Activated T-helper 1 cell treated with anti-CD3 and anti-CD28 coated beads, Interleukin-12 subunit alpha, Interleukin-12 subunit beta, Interleukin-2, Interleukin-4 antibody, amounts not matched to agents 30 ng/mL and 10 ng/mL and 1 ng/mL, durations not matched to agents 14 hours and 24 hours and 36 hours (primary cell): ENCODE measurements at places on chromosomes 1 and 21. TPM values are rescaled to one million over a fixed set of nuclear protein-coding genes. Genes with fewer than 3 reads are reported as not detected.

GRCh38 chr1:110091381-110091780 lies 20.9 kb upstream of the UBL4B start:
- no peaks in the 10 kb centered on the region for H3K36me3 ChIP-seq
- H3K27ac ChIP-seq = no peak overlapping the region
- no peak overlapping the region for H3K4me3 ChIP-seq
- H3K4me1 ChIP-seq = peaks cover 5% of the 10 kb centered on the region
- peaks cover 34% of the 10 kb centered on the region for H3K27me3 ChIP-seq
- DNase-seq = no peak

DNA sequence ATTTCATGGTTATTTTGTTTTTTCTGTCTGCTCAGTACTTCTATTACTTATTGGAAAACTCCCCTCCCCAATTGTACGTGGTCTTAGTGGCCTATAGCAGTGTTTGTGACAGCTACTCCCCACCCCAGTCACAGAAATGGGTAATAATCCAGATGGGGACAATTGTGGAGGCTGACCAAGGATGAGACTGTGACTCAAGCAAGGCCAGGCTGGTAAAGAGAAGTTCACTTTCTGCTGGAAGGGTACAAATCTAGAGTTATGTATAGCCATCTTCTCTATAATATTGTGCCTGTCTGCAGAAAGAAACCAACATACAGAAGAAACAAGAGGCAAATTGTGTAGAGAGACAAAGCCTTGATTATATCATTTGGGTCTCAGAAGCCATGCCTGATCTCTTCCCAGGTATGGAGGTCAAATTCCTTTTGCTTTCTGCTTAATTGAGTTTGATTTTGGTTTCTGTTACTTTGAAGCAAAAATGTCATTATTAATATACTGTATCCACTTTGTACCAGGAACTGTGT lies 270.4 kb downstream of the HLX start:
- no peaks in the 10 kb centered on the region for H3K4me1 ChIP-seq
- DNase-seq = no peak
- H3K36me3 ChIP-seq = no peaks in the 10 kb centered on the region
- no peak overlapping the region for H3K4me3 ChIP-seq
- no peaks in the 10 kb centered on the region for H3K27me3 ChIP-seq

Gene IVL
- not detected in 2 replicates for total RNA-seq

- no peak for DNase-seq
- H3K27ac ChIP-seq = no peak overlapping the region
- H3K4me3 ChIP-seq = no peak overlapping the region
- H3K27me3 ChIP-seq = peaks cover 60% of the 10 kb centered on the region
Measured at GRCh38 chr1:231155808-231156207, 6.0 kb upstream of the TRIM67 start.

- peaks cover 15% of the 10 kb centered on the region for H3K36me3 ChIP-seq
- no peaks in the 10 kb centered on the region for H3K27me3 ChIP-seq
- no peak for DNase-seq
- H3K4me3 ChIP-seq = peak overlapping the region; percentile 92
- peaks cover 46% of the 10 kb centered on the region for H3K4me1 ChIP-seq
Measured at GRCh38 chr1:32073299-32074229, 825 bp downstream of the TMEM39B start.

DNA sequence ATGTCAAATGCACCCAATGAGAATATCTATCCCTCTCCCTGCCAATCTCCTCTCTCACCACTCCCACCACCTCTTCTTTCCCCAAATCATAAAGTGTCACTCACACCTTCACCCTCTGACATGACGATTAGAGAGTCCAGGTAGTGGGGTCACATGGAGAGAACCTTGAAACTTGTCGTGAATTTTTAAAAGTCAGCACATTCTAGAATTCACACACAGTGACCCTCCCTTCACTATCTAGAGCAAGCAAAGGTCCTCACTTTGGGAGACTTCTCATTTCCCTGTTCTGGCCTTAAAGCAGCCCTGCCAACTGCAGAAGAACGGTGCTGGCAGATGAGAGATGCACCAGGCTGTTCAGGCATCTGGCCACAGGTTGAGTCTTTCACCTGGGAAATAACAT lies 61.9 kb downstream of the CD34 start:
- peaks cover 30% of the 10 kb centered on the region for H3K36me3 ChIP-seq
- peak overlapping the region; percentile 23 for H3K4me3 ChIP-seq
- H3K27me3 ChIP-seq = no peaks in the 10 kb centered on the region
- peaks cover 68% of the 10 kb centered on the region for H3K4me1 ChIP-seq
- H3K27ac ChIP-seq = peak overlapping the region; percentile 87

Gene PSEN2
- 13.5 and 14.3 TPM in 2 replicates for total RNA-seq

DNA sequence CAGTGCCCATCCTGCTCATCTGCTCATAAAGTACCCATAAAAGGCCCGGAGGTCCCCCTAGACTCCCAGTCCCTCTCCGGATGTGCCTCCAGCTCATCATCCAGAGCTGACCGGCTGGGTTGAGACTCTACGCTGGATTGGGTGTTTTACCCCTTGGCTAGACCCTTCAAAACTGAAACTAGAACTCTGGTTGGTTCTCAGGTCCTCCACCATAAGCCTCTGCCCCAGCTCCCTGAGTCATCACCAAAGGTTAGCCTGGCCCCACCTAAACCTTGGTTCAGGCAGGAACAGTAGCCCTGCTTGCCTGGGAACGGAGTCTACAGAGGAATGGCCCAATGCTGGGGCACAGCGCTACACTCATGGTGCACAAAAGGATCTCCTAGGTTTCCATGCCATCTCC lies 75.1 kb downstream of the TLR5 start:
- H3K36me3 ChIP-seq = no peaks in the 10 kb centered on the region
- no peak overlapping the region for H3K4me3 ChIP-seq
- H3K27me3 ChIP-seq = no peaks in the 10 kb centered on the region
- H3K4me1 ChIP-seq = no peaks in the 10 kb centered on the region

Gene LRRC8C
- 64.3 and 66.1 TPM in 2 replicates for total RNA-seq

GRCh38 chr1:180501865-180502360 lies 464 bp downstream of the ACBD6 start:
- no peak for DNase-seq
- H3K4me3 ChIP-seq = peak overlapping the region; percentile 97
- H3K27me3 ChIP-seq = peaks cover 3% of the 10 kb centered on the region
- H3K4me1 ChIP-seq = peaks cover 23% of the 10 kb centered on the region
- peak overlapping the region; percentile 97 for H3K27ac ChIP-seq

DNA sequence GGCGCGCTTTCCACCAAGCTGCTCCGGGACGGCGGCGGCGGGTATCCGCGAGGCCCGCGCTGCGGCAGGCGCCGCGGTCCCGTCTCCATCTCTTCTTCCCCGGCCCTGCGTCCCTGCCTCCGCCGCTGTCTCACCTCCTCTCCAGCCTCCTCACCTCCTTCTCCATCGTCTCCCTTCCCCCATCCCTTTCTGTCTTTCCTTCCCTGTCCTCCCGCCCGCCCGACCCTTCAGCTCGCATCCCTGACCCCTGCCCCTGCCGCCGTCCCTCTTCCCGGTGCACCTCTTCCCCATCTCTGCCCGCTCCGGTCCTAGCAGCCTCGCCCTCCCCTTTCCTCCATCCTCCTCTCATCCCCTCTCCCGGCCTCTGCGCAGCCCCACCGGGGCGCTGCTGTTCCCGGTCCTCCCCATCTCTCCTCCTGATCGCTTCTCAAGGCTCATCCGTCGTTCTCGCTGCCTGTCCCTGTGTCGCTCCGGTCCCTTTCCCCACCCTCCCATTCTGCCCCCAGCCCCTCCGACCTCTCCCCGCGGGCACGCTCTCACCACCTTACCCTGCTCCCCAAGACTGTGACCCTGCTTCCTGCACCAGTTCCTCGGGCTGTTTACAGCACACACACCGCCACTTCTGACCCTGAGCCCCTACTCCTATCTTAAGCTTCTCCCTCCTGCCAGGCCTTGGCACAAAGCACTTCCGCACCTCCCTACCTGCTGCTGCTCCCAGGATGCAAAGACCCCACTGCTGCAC lies 760 bp upstream of the NPHP4 start:
- no peaks in the 10 kb centered on the region for H3K27me3 ChIP-seq
- no peak for DNase-seq
- H3K27ac ChIP-seq = peak overlapping the region; percentile 98
- peaks cover 41% of the 10 kb centered on the region for H3K4me1 ChIP-seq
- peaks cover 5% of the 10 kb centered on the region for H3K36me3 ChIP-seq

Gene FCGR3A
- not detected in 2 replicates for total RNA-seq

DNA sequence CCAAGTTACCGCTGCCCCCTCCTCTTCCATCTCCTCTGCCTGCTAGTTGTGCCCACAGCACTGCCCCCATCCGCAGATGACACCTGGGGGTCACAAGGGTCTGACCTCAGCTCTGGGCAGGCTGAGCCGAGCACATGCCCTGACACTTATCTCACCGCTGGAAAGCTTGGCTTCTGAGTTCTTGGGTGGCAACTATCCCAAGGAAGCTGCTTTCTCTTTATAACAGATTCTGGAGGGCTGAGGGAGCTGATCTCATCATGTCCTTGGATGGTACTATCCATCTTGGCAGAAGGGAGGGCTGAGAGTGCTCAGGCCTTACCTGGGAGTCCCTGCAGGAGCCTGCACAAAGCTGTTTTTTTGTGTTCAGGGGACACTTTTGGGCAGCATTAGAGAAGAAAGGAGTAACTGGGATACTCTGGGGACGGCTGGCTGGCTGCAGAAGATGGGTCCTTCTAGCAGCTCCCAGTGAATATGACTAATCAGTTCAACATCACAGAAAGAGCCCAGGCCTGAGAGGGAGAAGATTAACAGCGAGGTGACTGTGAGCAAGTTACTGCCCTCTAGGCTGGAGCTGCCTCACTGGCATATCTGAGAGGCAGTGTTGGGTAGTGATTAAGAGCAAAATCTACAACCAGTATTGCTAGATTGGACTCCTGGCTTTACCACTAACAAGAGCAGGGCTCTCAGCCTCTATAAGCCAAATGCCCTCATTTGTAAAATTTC lies 71.6 kb downstream of the PLXNA2 start:
- H3K27me3 ChIP-seq = peaks cover 3% of the 10 kb centered on the region
- no peak for DNase-seq
- no peaks in the 10 kb centered on the region for H3K4me1 ChIP-seq
- no peak overlapping the region for H3K27ac ChIP-seq
- no peaks in the 10 kb centered on the region for H3K36me3 ChIP-seq
- H3K4me3 ChIP-seq = no peak overlapping the region

DNA sequence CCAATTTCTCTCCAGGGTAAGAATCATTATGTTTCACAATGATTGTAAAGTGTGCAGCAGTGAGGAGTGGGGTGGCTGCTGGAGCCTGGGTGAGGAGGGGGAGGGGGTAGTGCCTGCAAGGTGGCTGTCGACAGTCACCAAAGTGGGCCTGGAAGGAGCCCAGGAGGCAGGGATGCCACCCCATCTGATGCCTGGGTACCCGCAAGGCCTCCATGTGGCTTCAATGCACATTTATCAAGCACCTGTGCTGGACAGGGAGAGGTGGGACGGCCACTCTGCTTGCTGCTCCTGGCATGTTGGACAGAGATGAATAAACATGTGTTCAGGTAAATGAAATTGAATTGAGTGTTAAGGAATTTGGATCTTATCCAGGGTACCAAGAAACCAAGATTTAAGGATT lies 78.8 kb upstream of the DISP3 start:
- peaks cover 2% of the 10 kb centered on the region for H3K36me3 ChIP-seq
- H3K27me3 ChIP-seq = peaks cover 3% of the 10 kb centered on the region
- no peak overlapping the region for H3K27ac ChIP-seq
- no peaks in the 10 kb centered on the region for H3K4me1 ChIP-seq
- H3K4me3 ChIP-seq = no peak overlapping the region
- DNase-seq = no peak

DNA sequence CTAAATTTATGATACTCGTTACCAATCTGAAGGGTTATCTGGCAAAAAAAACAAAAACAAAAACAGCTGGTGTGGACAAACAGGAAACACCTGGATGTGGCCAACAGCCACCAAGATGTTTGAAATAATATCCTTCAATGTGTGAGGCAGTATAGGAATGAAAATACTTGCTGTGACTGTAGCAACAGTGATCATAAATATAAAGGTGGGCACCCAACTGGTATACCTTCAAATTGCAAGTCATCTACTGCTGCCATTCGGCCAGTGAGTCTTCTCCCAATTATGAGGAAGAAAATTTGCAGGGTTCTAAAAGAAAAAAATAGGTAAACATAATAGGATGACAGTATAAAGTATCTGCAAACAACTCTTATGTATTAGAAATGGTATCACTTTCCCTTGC lies 916 bp downstream of the YIPF1 start:
- DNase-seq = no peak
- peaks cover 26% of the 10 kb centered on the region for H3K4me1 ChIP-seq
- no peaks in the 10 kb centered on the region for H3K27me3 ChIP-seq
- H3K36me3 ChIP-seq = peaks cover 12% of the 10 kb centered on the region
- H3K27ac ChIP-seq = peak overlapping the region; percentile 89
- peak overlapping the region; percentile 98 for H3K4me3 ChIP-seq

- H3K4me1 ChIP-seq = no peaks in the 10 kb centered on the region
- H3K27me3 ChIP-seq = peaks cover 2% of the 10 kb centered on the region
- no peaks in the 10 kb centered on the region for H3K36me3 ChIP-seq
- no peak overlapping the region for H3K27ac ChIP-seq
- no peak overlapping the region for H3K4me3 ChIP-seq
- DNase-seq = no peak
Measured at GRCh38 chr1:209219791-209220524, 363.6 kb upstream of the CAMK1G start.

DNA sequence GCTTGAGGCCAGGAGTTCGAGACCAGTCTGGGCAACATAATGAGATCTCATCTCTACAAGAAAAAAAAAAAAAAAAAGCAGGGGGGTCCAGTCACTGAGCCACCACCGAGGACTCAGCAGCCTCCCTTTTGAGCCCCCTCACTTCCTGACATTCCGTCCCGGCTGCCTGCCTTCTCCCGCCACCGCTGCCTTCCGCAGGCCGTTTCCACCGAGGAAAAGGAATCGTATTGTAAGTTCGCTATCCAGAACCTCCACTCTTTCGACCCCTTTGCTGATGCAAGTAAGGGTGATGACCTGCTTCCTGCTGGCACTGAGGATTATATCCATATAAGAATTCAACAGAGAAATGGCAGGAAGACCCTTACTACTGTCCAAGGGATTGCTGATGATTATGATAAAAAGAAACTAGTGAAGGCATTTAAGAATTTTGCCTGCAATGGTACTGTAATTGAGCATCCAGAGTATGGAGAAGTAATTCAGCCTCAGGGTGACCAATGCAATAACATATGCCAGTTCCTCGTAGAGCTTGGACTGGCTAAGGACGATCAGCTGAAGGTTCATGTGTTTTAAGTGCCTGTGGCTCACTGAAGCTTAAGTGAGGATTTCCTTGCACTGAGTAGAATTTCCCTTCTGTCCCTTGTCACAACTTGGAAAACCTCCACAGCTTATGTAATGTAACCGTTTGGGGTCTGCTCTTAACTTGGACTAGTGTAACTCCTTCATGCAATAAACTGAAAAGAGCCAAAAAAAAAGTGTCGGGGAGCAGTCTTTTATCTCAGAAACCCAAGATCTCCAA lies 55.6 kb downstream of the GLUL start:
- H3K27me3 ChIP-seq = peaks cover 17% of the 10 kb centered on the region
- no peak overlapping the region for H3K4me3 ChIP-seq
- no peak overlapping the region for H3K27ac ChIP-seq

GRCh38 chr1:239795304-239795703 lies 296.4 kb upstream of the FMN2 start:
- no peak for DNase-seq
- peaks cover 6% of the 10 kb centered on the region for H3K4me1 ChIP-seq
- no peak overlapping the region for H3K4me3 ChIP-seq
- no peak overlapping the region for H3K27ac ChIP-seq

- H3K36me3 ChIP-seq = no peaks in the 10 kb centered on the region
- no peak for DNase-seq
- peak overlapping the region; percentile 57 for H3K27ac ChIP-seq
- H3K4me1 ChIP-seq = peaks cover 17% of the 10 kb centered on the region
Measured at GRCh38 chr1:204286831-204287421, 72.8 kb downstream of the PLEKHA6 start.
